Mucosa of descending colon (tissue), 3 donors: ENCODE measurements at places on chromosomes 13 and 19. TPM values are rescaled to one million over a fixed set of nuclear protein-coding genes. Genes with fewer than 3 reads are reported as not detected.
A peak's percentile ranks its signal among the peaks of the same experiment; 100 is the strongest.

The SYT3 gene
- 1.2 TPM for total RNA-seq

- peak; percentile 85 for DNase-seq
Observed at GRCh38 chr19:18503971-18504885, 17.6 kb downstream of the ELL start.

- DNase-seq = no peak
Observed at GRCh38 chr13:85503797-85504196, 295.4 kb downstream of the SLITRK6 start.

DNA sequence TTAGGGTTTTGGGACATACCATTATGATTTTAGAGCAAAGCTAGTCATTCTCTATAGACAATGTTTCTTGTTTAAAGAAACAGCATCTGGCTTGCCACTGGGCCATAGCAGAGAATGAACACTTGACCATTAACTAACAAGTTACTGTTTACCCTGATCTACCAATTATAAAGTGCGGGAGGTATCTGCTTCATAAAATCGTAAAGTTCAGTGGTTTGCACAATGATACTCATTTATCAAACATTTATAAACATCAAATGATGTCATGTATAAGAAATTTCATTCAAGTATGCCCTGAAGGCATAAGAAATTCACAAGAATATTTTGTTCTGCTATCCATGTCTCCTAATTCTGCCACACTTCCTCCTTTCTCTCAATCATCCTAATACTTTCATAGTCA, 139.2 kb downstream of the PCDH20 start:
- DNase-seq = no peak

DNA sequence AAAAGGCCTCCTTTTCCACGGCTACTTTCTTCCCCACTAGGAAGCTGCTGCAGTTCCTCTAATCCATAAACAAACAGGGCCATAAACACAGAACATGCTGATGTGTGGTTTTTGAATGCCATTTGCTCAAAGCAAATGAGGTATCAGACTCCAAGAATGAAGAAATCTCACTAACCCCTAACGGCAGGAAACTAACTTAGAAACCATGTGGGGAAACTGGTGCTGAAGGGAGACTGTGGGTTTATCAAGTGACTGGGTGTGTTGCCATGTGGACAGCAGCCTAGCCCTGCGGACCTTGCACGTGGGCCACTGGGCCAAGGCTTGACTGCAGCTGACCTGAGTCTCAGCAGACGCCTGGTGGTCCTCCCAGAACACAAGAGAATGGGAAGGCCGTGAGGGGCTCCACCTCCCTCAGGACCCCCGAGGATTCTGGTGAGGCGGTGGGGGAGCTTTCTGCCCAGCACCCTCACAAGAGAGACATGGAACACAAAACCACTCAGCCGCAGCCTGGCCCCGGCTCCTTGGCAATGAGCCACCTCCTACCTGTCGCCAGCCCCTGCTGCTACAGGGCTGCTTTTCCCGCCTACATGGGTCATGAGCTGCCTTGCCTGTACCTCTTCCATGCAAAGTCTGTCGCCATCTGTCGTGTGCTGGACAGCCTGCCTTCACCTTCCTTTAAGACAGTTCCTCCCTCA, 10.6 kb downstream of the SLC15A1 start:
- no peak for DNase-seq

The GGN gene
- 0.12 TPM for total RNA-seq

GRCh38 chr19:38012944-38013343, 105.9 kb downstream of the SIPA1L3 start:
- DNase-seq = no peak

DNA sequence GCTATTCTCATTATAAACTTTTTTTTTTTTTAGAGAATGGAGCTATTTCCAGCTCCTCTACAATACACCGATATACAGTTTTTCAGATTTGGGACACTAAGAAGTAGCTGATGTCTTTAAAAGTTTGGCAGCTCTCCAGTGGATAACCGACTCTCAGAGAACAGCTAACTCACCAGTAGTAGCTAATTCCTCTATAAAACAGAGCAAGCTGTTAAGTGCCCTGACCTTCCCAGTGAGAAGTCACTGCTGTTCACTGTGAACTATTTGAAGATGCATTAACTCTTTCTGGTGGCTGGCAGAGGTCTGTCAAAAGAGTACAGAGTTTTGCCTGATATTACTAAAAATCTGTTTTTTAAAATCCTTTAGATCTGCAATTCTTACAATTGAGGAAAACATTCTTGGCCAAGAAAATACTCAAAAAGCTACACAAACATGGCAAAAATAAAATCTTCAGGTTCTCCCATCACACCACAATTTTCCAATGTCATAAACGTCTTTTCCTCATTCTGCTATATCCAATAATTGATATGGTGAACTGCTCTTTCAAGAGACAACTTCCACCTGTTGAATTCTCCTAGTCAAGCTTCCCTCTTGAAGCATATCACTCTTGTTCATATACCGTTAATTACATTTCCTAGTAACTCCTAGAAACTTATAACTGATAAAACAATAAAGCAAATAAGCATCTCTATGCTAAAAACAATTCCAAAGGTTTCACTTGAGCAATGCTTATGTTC, 44.2 kb downstream of the TBC1D4 start:
- no peak for DNase-seq

DNA sequence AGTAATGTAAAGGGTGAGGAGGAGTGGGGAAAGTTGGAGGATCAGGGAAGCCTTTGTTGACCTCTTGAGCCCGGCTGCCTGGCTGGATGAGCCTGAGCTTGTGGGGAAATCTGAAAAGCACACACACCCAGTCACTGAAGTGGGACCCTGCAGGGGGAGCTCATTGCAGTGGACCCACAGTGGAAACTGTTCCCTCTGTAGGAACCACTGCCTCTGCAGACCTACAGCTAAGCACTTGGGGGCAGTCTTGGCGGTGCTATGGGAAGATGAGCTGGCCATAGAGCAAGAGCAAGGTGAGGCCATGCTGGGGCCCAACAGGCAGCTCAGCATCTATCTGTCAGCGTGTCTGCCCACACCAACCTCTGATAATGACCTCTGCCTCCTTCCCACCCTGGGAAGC, 294.8 kb downstream of the TSHZ3 start:
- peak; percentile 56 for DNase-seq

GRCh38 chr19:47523473-47523872, 8.6 kb upstream of the NAPA start:
- peak; percentile 62 for DNase-seq

- DNase-seq = no peak
Observed at GRCh38 chr13:44093607-44094564, 214.2 kb downstream of the LACC1 start.

GRCh38 chr19:29886586-29886985, 55.5 kb upstream of the URI1 start:
- no peak for DNase-seq

The EDNRB gene
- total RNA-seq = 11.0 TPM

The GPR4 gene
- 1.0 TPM for total RNA-seq

DNA sequence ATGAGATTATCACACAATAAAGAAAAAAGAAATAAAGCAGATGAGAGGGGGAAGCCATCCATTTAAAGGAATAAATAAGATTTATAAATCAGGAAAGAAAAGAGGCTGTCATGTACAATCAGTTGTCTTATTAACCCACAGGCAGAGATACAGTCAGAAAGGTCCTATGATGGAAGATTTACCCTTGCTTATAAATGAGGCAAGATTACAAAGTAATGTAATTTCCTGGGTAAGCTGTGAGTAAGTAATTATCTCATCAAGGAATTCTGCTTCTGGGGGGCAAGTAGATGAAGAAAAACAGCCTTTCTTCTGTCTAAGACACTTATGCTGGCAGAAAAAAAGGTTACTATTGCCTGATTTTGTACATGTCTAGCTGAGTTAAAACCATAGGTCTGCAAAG, 146.4 kb downstream of the FGF14 start:
- no peak for DNase-seq

The EPSTI1 gene
- 26.9 TPM for total RNA-seq

DNA sequence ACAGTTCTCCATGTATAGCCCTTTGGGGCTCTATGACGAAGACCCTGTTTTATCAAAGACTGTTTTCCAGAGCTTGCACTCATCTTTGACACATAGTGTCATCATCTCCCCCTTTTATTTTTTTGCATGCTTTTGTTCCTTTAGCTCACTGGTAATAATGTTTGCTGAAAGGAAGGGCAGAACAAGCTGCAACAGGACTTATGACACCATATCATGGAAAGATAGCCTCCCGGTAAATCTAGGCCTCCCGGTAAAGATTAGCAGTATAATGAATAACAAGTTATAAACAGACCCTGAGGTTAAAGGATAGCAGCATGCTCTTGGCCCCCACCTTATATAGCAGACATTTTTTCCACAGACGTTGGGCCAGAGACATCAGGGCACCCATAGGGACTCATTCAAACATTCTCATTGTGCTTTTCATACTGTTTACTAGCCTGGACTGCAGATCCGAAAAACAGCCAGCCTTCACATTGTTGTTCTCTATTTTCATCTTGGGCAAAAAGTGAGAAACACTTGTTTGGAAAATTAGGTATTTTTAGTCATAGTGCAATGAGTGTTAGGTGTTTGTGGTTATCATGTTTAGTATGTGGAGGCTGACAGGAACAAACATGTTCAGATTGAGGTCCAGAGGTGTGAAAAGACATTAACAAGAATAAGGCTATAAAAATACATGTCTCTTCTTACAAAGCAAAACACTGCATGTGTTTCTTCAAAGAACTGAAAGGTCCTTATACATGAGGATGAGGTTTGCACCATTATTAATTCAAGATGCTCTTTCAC, 136.9 kb upstream of the SPRY2 start:
- no peak for DNase-seq

DNA sequence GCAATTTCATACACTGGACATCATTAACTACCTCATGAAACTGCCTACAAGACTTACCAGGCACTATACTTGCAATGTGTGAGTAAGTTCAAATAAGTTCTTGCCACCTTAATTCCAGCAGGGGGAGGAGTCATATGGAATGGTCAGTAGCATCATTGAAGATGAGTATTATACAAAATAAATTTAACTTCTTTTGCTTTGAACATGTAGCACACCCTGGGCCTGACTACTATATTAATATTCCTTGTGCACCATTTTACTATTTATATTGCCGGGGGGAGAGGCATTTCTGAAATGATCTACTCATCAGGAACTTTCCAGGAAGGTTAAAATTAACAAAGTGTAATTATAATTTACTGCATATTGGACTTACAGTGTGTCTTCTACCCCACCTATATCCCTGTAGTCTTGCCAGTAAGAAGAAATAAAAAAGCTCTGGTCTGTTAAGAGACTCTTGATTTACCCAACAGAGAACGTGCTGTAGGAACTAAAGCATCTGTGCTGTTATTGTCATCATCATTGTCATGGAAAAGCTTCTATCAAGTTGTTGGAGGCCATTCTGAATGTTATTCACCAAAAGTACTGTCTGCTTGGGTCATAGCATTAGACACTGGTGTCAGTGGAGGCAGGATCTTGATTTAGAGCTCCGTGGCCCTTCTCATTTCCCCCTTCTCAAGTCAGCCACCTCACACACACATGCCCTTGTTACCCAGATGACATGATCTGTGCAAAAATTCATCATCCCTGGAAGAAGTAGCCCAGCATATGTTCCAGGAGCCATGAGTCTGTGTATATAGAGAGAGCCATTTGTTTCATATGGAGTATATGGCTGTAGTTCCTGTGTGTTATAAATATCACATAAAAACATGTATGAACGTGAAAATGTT, 147.1 kb downstream of the MTUS2 start:
- no peak for DNase-seq

GRCh38 chr19:38068826-38069225, 155.2 kb downstream of the DPF1 start:
- DNase-seq = no peak

The GAPDHS gene
- not detected for total RNA-seq

GRCh38 chr13:84481958-84482357, 599.7 kb upstream of the SLITRK1 start:
- no peak for DNase-seq

DNA sequence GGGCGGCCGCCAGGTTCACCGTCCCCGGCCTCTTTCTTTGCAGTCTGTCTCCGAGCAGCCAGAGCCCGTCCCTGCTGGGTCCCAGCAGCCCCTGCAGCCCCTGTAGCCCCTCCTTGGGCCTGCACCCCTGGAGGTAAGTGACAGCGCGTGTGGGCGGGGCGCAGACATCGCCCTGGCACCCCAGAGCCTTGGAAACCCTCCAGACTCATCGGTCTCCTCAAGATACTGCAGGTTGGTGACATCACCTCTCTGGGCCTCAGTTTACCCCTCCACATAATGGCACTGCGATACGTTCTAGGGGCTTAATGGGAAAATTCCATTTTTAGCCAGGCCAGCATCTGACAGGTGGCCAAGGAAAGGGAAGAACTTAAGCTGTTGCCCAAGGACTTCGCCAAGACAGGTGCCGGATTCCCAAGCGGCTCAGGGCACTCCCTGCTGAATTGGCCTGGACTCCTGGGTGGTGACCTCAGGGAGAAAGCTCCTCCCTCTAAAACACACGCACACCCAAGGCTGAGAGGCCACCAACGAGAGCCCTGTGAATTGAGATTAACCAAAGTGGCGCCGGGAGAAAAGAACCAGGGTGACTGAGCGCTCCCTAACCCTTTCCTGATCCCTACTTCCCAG, 13.1 kb downstream of the MAST3 start:
- DNase-seq = peak; percentile 79

GRCh38 chr13:21077788-21078353, 16.5 kb upstream of the LATS2 start:
- no peak for DNase-seq

- DNase-seq = no peak
Observed at GRCh38 chr19:31332096-31332495, 17.1 kb downstream of the TSHZ3 start.

DNA sequence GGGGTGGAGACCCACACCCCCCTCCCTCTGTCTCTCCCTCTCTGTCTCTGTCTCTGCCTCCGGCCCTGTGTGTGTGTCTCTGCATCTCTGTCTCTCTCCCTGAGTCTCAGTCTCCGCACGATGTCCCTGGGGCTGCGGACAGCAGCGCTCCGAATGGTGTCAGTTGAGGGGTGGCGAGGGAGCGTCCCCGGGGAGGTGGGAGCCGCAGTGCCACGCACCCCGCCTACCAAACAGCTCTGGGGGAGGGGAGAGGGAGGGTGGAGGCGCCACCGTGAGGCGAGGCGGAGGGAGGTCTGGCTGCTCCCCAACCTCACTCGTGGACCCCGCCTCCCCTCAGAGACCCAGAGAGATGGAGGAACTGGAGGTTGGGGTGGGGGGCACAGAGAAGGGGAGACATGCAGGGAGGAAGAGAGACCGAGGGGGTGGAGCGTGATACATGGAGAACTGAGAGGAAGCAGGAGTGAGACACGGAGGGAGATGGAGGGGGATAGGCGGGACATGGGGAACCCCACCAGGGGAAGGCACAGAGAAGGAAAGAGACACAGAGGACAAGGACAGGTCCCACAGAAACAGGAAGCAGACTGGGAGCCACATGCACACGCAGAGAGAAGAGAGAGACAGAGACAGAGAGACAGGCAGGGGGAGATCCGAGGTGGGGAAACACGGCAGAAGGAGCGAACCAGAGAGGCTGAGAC, 7.2 kb downstream of the ERFL start:
- no peak for DNase-seq

- no peak for DNase-seq
Observed at GRCh38 chr19:45200568-45200967, 22.0 kb downstream of the BLOC1S3 start.

The ATP4B gene
- not detected for total RNA-seq

The DENND1C gene
- total RNA-seq = 3.8 TPM

- DNase-seq = no peak
Observed at GRCh38 chr13:64480672-64481071, 2749.5 kb downstream of the PCDH9 start.

The SERTM1 gene
- not detected for total RNA-seq

The PSG6 gene
- not detected for total RNA-seq
